ENCODE measurements at places on chromosomes 1 and 21.

DNA sequence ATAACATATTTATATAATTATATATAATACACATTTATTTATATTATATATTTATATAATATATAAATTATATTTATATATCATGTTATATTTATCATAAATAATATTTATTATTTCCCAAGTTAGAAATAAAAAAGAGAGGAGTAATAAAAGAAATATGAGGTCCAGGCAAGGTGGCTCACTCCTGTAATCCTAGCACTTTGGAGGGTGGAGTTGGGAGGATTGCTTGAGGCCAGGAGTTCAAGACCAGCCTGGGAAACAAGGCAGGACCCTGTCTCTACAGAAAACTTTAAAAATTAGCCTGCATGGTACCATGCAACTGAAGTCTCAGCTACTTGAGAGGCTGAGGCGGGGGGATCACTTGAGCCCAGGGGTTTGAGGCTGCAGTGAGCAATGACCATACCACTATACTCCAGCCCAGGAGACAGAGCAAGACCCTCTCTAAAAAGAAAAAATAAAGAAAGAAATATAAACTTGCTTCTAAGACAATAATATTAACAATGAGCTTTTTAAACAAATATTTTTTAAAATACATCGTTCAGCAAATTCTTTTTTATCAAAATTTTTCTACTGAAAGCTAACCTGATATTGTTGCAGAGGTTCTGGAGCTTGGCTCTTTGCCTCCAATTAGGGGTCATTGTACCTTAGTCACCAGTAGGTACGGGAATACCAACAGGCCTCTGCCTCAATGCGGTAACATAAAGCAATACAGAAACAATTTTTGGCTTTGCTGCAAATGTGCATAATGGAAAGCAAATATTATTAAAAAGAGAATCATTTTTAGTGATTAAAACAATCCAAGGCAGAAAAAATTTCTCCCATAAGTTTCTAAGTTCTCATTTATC lies 290.0 kb downstream of the SETD4 start:
- no peak for DNase-seq

DNA sequence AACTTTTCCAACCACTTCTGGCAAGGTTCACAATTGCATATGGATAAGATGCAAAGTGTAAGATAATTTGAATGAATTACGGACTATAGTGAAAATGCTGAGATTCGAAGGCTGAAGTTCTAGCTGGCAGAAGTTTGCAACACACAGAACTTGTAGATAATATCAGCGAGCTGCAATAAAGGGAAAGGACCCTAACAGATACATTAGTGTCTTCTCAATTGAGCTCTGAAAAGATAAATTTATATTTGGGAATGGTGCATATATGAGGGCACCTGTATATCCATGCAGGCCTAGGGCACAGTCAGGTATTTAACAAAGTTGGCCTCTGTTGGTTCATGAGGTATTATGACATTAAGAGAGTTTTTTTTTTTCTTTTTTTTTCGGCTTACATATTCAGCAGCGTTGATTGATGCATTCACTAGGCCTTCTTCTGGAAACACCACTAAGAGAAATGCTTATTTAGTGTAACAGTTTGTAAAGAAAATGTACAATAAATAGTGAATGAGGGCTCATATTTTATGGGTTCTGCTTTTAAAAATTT lies 2.2 kb downstream of the NFIA start:
- no peak for DNase-seq

GRCh38 chr1:228210712-228211530 lies 3.1 kb downstream of the OBSCN start:
- DNase-seq, result no peak

DNA sequence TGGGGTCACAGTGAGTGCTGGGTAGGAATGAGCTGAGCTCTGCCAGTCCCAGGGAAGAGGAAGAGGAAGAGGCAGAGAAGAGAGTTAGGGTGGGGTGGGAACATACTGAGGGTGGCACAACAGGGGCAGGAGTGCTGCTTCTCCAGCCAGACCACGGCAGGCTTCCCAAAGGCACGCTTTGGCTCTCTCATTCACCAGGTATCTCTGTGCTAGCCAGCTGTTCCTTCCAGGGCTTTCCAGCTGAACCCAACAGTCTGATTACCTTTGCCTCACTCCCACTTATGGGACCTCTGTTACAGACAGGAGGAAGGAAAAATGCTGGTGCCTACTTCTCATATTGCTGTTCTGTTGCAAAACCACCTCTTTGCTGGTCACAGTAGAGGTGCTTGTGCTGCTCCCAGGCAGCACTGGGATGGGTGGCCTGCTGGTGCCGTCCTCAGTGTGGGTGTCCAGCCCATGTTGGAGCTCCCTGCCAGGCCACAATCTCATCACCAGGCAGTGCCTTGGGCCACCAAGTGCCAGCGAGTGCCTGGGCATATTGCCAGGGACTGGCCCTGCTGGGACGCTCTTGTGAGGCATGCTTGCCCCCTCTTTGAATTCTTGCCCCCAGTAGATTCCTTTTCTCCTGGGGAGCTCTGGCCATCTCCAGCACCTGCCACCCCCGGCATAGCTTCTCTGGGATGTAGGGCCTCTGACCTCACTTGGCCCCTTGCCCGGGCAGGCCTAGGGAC lies 2.1 kb downstream of the ADORA1 start:
- no peak for DNase-seq

- DNase-seq, result no peak
These were observed 352.7 kb upstream of the PLD5 start for GRCh38 chr1:242877229-242877628.

DNA sequence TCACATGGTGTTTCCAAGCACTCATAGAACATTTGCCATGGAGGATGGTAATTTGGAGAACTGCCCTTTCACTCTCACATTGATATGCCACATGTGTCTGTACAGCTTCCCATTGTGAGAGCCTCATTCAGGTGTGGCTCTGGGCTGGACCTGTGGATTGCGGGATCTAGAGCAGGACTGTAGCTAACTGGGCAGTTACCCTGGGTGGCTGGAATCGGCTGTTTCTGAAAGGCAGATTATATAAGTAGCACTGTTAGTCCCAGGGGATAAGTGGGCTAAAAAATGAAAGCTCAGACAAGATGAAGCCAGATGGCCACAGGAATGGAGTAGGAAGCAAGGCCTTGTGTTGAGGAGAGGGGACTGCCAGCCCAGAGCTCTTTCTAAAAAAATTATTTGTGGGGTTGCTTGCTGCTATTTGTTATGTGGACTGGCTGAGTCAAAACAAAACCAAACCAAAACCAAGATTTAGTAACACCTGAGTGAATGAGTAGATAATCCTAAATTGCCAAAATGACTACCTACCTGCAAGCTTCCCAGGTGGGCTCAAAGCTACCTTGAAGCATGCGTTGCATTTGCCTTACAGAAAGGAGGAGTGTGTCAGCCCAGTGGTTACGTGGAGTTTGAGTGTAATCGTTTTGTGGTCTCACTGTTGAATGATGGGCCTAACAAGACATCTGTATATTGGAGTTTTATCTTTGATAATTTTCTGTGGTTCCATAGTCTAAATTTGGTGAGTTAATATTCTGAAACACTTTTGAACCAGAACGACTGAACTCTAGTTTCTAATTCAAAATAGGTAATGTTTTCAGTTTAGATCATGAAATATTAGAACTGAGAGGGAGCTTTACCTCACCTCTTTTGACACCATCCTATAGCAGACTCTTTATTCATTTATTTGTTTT lies 58.0 kb downstream of the SDCCAG8 start:
- DNase-seq, result no peak

GRCh38 chr1:202871367-202871766 lies 17.6 kb downstream of the RABIF start:
- no peak for DNase-seq

DNA sequence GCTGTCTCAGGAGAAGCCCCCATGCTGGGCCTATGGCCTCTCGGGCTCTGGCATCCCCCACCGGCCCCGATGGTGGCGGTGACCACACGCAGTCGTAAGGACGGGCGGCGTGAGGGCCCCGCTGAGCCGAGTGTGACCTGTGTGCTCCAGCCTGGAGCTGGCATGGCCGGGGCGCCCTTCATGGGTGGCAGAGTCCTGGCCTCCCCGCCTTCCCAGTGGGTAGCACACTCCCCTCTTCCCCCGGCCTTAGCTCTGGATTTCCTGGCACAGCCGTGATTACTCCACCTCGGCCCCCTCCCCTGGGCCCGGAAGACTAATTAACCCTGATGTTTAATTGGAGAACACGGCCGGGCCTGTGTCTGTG lies 44.6 kb downstream of the SLX9 start:
- no peak for DNase-seq

- DNase-seq, result no peak
These were observed 34.3 kb downstream of the AMY1C start for GRCh38 chr1:103783944-103784377.

DNA sequence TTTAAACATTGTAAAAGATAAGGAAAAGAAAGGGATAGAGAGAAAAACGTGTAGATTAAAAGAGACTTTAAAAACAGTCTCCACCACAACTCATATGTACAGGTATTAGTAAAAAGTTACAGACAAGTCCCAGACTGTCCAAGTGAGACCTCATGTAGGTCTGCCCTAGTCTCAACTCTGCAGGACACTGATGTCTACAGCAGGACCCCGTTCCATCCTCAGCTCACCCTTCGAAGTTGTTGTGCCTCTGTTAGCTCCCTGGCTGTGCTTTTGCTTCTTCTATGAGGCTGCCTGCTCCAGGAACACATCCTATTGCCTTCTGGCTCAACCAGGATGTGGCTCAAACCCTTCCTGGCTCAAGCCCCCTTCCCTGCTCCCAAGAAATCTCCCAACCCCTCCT lies 72.9 kb upstream of the FBXO28 start:
- no peak for DNase-seq

GRCh38 chr1:195019385-195019784 lies 1588.9 kb downstream of the KCNT2 start:
- DNase-seq, result no peak

DNA sequence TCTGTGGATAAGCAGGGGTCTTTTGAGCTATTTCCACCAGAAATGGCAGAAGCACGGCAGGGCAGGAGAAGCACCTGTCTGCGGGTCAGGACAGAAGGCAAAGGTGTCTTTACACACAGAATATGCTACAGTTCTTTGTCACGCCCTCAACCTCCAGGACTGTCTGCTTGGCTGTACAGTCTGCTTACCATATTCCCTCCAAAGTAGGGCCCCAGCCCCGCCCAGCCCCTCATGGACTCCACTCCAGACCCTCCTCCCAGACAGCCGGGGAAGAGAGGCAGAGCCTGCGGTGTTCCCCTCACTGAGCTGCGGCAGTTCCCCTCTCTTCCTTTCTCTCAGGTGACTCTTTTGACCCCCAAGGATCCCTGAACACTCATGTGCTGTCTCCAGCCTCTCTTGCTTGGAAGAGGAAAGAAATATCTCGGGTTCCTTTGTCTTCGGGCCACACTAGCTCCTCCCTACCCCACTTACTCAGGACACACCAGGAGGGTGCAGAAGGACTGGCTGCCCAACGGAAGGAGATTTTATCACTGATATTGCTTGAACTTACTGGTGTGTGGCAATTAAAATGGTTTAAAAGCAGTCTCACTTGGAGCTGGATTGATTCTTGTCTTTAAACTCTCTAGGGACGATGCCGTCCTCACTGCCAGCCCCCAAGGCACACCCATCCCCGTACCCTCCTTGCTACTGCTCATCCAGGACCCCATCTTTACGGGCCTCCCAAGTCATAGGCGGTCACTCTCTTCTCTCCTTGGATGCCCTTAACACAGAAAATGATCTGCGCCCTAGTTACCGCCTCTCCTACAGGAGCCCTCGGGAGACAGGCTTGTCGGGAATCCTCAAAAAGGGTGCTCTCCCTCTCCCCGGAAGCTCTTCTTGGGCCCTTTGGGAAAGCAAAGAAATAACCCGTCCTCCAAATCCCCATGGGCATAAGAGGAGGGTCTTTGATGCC lies 169.7 kb downstream of the TOMM20 start:
- DNase-seq, result no peak

GRCh38 chr1:110508028-110508940 lies 10.7 kb downstream of the KCNA10 start:
- DNase-seq, result no peak

DNA sequence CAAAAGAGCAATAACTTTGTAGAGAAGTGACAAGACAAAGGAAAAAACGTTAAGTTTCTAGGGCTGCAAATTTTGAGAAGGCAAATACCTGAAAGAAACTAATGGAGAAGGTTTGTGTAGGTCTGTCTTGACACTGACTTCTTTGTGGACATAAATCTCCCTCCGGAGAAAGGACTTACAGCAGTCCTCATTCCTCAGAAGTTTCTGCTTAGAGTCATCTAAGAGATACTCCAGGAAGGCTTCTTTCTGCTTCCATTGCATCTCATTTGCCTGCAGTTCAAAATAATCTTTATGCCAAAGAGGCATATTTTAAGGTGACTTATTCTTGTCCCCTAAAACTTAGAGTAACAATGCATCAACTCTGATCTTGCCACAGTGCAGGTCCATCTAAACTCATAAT lies 4.4 kb upstream of the C4BPB start:
- no peak for DNase-seq

DNA sequence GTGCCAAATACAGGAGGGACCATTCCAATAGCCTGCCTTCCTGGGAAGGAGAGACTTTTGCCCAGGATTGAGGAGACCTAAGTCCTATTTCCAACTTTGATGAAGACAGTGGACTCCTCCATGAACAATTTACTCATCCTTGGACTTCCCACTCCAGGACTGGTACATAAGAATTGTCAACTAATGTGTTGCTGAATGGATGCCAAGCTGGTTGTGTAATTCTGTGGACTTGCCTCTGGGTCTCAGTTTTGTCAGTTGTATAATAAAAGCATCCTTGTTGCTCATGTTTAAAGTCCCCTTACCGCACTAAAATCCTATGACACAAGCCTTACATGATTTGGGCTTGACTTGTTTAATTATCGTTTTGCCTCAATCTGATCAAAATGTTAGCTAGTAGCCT lies 13.2 kb upstream of the ZP4 start:
- no peak for DNase-seq

DNA sequence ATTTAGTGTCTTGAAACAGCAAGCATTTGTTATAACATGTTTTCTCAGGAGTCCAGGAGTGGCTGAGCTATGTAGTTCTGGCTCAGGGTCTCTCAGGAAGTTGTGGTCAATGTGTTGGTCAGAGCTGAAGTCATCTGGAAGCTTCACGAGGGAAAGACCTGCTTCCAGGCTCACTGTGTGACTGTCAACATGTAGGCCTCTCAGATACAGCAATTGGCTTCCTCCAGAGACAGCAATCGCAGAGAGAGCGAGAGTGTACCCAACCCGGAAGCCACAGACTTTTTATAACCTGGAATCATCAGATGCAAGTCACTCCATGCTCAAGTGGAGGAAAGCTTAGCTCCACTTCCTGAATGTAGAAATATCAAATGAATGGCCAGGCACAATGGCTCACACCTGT lies 40.9 kb downstream of the TNFRSF9 start:
- DNase-seq, result no peak

All from NCI-H510A treated with DMSO at 0.1 percent for 48 hours (cell line).